ENCODE measurements at places on chromosomes 3 and 15.
A peak's percentile ranks its signal among the peaks of the same experiment; 100 is the strongest.

DNA sequence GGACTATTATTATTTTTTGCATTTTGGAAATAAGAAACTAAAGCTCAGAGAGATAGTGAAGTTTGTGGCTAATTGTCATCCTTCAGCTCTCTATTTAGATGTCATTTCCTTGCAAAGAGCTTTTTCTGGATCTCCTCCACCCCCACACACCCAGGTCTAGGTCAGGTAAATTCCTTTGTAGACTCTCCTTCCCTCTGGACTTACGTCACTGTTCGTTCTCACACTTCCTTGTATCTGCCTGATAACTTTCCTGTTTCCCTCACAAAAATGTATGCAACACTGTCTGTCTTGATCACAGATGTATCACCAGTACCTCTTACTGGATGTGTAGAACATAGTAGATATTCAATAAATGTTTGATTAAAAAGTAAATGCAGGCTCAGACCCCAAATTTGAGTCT is 6.1 kb upstream of the MB21D2 start:
- DNase-seq: no peak

DNA sequence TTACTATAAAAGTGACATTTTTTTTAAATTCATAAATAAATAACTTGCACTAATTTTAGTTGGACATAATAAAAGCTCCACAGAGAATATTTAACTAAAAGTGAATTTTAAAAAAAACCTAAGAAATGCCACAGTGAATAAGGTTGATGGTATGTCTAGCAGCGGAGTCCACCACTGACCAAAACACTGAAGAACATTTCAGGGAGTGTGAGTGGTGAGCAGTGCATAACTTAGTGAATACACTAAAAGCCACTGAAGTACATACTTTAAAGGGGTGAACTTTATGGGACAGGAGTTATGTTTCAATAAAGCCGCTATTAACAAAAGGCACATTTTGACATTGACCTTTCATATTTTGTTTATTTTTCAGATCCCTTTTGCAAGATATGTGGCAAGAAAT is 32.3 kb downstream of the SRP14 start:
- DNase-seq: no peak

DNA sequence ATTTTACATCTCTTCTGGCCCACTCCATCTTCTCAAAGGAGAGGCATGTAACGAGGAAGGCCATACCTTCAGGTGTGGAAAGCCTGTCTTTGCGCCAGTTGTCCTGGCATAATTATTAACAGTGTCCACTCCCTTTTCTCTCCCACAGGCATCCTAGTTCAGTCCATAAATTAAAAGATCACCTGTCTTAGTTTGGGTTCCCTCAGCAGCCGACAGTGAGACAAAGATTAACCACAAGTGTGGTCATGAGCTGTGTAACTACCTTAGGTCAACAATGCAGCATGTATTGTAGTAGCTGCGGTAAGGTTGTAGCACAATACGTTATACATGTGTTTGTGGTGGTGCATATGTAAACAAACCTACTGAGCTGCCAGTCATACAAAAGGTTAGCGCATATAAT is 103.3 kb upstream of the GALNT15 start:
- DNase-seq: peak; percentile 71

DNA sequence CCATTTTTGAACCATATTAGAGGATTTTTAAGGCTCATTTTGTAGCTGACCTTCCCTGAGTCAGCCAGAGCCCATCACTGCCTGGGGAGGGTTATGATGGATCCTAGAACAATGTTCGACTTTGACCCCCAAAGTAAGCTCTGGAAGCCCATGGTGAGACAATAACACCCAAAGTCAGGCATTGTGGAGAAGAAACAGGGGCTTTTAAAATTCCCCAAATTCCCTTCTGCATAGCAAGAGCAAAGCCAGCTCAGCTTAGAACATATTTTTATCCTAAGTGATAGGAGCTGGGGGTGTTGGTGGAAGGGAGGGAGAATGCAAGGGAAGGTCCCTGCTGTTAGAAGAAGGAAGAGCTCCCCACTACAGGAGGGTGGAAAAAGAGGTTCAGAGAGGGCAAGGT is 4.0 kb downstream of the ITGA11 start:
- no peak for DNase-seq

DNA sequence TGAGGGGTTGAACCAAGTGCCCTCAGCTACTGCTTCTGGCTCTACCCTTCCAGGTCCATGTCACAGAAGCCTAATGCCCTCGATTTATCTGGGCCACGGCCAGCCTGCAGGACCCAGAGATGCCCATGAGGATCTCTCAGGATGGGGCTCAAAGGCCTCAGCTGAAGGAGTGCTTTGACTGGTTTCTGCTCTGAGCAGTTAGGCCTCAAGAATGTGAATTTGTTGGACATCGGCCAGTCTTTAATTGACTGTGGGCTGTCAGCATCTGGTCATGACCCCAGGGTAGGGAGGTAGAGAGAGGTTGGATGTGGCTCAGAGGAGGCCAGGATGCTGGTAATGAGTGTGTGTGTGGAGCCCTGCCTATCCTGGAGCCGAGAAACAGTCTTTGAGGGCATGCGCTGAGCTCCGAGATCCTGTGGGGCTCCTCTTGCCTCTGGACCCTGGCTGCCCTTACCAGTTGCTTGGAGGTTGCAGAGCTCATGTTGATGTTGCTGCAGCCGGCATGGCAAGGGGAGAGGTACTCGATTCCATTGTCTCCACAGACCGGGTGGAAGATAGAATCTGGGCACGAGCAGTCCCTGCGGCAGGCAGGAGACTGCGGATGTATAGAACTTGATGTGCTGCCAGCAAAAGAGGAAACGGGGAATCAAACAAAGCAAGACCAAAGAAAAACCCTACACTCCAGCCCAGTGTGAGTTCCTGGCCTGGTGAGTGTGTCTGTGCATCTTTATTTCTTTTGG is 49.1 kb upstream of the RAB6B start:
- DNase-seq: peak; percentile 27

DNA sequence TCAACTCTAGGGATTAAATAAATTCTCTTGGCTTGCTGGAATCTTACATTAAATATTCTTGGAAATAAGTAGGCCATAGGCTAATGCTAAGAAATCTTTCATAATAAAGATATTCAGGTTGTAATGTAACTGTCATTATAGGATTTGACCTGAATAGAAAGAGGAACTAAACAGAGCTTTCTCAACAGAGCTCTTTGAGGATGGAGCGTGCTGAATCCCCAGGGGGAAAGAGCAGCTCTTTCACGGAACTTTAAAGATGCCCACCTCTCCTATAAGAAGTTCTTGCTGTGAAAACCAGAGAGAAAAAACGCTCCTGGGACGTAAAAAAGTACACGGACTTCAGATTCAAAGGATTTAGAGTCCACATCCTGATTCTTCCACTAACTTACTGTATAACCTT is 77.9 kb downstream of the NTRK3 start:
- DNase-seq: no peak

GRCh38 chr3:85554153-85554552 is 595.4 kb downstream of the CADM2 start:
- no peak for DNase-seq

- no peak for DNase-seq
Measured at GRCh38 chr15:56165234-56165633, 78.4 kb downstream of the RFX7 start.

DNA sequence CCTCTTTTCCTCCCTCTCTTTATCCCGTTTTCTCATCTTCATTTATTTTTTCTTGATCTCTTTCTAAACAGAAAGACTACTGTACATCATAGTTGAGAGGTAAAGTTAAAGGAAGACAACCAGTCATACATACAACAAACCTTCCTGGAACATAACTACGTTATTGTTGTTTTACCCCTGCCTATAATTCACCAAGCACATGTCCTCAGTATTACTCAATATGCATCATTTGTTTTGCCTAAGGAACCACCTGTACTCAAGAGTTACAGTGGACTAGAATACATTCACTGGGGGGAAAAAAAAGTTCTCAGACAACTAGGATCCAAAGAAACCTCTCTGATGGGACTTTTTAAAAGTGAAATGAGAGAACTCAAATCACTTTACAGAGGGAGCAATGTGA is 344.7 kb upstream of the RBMS3 start:
- no peak for DNase-seq

DNA sequence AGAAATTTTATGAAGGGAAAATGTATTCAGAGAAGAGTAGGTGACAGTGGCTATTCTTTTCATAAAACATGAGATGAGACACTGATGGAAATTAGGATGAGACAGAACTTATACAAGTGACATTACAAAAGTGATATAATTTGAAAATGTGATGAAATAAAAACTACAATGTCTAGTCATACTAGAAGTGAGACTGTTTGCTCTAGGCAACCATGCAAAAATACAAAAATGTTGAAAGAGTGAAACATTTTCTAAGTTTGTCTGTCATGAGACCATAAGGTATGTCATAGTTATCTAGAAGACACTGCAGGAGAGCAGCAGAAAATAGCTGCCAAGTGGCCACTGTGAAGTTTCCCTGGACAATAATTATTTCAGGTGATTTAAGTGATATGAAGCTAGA is 459.5 kb downstream of the DIPK2A start:
- DNase-seq: no peak

GRCh38 chr15:89948796-89949195 is 36.0 kb upstream of the ARPIN start:
- no peak for DNase-seq

DNA sequence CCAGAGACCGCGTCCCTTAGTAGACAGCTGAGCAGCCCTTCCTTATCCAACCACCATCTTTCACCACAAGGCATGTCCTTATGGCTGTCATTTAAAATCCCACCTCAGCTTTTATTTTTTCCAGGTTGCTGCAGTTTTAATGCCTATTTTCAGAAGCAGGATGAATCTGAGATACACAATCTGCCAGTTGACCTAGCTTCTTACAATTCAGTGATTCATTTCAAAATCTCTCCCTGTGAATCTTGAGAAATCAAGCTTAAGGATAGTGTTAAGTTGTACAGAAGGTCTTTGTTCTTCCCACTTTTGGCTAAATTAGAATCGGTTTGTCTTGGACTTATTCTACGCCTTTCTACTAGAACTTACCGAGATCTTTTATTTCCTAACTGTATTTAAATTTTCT is 522.3 kb upstream of the CFAP20DC start:
- DNase-seq: no peak

DNA sequence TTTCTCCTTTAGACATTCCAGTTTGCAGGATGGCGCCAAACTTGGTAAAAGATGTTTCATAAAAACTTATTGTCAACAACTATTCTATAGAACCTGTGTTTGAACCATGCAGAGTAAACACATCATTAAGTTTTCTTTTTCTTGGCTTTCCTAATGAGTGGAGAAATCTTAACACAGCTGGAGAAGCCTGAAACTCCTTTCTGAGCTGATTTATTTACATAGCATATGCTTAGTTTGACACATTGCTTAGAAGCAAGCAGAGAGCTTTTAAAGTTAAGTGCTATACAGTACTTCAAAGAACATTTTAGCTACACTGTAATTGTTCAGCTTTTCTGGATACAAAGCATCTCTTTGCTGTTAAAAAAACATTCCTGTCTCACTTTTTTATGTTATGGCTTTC is 61.0 kb upstream of the PAQR5 start:
- DNase-seq: no peak

DNA sequence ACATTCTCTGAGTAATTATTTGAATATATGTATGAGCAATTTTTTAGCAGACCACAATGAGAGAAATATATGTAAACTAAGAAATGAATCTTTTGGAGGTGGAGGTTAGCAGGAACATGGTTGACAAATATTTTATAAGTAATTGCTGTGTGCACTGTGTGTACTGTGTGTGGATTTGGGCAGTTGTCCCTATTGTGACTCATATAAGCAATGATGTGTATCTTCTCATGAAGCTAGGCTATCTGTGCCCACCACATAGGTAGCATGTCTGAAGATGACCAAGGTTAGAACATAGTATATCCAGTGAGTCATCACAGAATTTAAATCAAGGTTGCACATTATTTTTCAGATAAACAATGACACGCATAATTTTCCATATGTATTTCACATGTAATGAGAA is 713.9 kb upstream of the GBE1 start:
- no peak for DNase-seq

DNA sequence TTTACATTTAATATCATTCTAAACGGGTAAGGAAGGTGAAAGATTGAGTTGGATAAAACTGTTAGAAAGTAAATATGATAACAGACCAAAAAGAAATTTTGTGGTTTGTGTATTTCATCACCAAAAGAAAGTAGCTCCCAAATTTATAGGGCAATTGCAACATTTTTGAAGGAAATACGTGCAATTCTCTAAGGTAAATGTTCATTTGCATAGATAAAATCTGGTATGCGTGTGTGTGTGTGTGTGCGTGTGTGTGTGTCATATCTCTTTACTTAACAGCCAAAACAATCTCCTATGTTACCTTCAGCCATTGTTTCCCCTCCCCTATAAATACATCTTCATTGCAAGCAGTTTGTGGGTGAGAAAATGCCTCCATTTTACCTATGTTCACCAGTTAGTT is 208.4 kb downstream of the TNIK start:
- DNase-seq: no peak

DNA sequence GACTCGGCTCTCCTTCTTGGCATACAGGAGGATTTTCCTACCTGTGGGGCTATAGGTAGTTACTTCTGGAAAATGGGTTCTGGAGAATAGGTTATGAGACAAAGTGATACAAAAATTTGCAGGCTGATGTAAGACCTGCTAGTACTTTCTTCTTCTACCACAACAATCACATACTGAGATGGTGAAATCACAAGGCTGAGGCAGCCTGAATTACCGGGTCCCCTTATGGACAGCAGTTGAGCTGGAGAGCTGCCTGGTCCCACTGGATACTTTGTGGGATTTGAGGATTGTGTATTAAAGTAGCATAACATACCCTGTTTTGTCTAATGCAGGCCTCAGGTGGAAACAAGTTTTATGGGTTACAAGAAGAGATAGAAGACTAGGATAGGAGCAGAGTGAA is 86.5 kb upstream of the FAM98B start:
- DNase-seq: no peak

DNA sequence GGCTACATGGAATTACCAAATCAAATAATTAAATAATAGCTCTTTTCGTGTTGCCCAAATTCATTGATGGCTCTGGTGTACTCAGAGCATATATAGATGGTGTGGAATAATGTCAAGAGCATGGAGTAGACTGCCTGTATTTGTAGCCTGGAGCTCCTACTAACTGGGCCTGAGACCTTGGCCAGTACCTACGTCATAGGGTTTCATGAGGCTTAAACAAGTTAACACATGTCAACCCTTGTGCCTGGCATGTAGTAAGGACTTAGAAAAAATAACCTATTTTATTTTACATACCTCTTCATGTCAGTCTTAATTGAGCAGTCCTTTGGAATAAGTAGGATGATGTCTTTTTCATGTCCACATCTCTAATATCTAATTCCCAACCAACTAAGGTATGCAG is 223.7 kb upstream of the DPH6 start:
- no peak for DNase-seq

DNA sequence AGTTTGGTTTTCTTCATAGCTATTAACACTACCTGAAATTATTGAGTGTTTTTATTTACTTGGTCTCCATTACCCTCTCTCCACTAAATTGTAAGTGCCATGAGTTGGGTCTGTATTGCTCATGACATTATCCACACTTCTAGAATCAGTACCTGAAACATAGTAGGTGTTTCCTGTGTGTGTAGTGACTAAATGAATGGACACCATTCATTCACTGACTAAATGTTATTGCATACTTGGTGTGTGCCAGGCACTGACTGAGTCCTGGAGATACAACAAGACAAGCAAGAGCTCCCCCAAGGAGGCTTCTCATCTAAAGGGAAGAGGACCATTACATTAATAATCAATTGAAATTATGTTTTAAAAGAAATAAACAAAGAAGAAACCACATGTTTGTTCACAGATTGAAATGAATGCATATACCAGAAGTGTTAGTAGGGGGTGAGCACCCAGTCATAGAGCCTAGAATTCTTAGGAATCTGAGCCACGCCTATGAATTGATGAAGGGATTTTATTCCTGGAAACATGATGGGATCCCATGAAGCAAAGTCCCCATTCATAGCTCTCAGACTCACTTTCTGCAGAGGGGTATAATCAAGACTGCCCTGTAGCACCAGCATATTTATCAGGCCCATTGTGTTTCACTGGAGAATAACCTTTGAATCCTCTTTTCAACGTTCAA is 31.7 kb upstream of the ATOSA start:
- no peak for DNase-seq
